ENCODE measurements at places on chromosomes 6 and 20.

DNA sequence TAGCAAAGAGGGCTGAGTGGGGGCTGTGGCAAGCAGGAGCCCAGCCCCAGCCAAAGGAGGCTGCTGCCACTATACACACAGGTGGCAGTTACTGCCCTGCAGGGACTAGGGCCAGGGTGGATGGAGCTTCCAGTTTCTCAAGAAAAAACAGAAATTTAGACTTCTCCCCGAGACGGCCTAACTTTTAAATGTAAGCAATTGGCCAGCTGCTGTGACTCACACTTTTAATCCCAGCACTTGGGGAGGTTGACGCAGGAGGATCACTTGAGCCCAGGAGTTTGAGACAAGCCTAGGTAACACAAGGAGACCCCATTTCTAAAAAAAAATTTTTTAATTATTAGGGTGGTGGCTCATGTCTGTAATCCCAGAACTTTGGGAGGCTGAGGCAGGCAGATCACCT lies 98.2 kb upstream of the NFATC2 start:
- DNase-seq: no peak

DNA sequence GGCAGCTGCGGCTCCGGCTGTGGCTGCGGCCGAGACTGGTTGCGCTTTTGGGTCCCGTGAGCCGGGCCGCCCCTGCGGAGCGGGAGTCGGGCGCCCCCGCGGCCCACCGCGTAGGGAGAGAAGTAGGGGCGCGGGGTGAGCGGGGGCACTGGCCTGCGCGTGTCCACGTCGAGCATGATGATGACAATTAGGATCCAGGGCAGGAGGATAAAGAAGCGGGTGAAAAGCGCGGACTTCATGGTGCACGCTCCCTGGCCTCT lies 739 bp downstream of the B3GAT2 start:
- no peak for DNase-seq

DNA sequence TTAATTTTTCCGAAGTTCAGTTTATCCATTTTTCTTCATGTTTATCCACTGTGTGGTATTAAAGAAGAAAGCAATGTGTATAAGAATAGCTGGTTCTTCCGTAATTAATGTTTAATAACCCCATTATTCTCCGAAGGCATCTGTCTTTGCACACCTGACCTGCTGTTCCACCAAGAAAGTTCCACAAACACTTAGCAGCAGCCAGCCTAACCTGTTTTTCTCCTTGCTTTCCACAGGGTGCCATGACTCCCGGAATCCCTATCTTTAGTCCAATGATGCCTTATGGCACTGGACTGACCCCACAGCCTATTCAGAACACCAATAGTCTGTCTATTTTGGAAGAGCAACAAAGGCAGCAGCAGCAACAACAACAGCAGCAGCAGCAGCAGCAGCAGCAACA lies 7.4 kb downstream of the TBP start:
- DNase-seq: no peak

- DNase-seq: peak; percentile 56
Measured at GRCh38 chr6:166958926-166959861, 2.8 kb upstream of the RNASET2 start.

- no peak for DNase-seq
Measured at GRCh38 chr6:154887051-154887450, 108.1 kb upstream of the TIAM2 start.

GRCh38 chr6:131954775-131955107 lies 3.6 kb upstream of the CCN2 start:
- no peak for DNase-seq

DNA sequence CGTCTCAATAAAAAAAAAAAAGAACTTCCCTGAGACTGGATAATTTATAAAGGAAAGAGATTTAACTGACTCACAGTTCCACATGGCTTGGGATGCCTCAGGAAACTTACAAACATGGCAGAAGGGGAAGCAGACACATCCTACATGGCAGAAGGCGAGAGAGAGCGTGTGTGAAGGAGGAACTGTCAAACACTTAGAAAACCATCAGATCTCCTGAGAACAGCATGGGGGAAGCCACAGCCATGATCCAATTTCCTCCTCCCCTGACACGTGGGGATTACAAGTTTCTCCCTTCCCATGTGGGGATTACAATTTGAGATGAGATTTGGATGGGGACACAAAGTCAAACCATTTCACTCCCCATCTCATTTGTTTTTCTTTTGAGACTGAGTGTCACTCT lies 46.6 kb upstream of the TFAP2C start:
- no peak for DNase-seq

DNA sequence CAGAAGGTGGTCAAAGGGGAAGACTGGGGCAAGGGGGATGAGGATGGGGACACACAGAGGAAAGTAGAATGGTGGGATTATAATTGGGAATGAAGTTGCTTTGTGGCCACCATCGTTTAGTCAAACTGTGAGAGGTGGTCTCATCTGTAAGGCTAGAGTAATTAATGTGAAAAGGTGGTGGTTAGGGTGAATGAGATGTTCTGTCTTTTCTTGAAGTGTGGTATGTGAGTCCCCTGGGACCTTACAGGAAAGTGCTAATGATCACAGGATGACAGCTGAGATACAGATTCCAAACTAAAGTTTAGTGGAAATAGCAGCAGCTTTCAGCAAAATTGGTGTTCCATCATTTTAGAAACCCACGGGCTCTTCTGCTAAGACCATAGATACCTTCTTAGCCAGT lies 10.7 kb downstream of the ZFAND3 start:
- DNase-seq: no peak

DNA sequence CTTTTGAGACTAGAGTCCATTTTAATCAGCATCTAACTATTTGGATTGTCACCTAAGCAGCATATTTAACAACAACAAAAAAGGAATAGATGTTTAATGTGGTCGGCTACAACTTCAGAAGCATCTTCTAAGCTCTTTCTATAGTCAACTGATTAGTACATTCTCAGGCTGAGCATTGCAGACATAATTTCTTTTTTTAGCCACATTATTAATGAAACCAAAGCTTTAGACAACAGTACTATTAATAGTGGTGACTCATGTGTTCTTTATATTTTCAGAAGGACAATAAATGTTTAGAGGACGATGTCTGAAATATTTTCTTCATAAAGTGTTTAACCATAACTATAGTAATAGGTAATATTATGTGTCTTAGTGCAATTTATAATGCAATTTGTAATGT lies 52.4 kb downstream of the TPD52L1 start:
- DNase-seq: no peak

DNA sequence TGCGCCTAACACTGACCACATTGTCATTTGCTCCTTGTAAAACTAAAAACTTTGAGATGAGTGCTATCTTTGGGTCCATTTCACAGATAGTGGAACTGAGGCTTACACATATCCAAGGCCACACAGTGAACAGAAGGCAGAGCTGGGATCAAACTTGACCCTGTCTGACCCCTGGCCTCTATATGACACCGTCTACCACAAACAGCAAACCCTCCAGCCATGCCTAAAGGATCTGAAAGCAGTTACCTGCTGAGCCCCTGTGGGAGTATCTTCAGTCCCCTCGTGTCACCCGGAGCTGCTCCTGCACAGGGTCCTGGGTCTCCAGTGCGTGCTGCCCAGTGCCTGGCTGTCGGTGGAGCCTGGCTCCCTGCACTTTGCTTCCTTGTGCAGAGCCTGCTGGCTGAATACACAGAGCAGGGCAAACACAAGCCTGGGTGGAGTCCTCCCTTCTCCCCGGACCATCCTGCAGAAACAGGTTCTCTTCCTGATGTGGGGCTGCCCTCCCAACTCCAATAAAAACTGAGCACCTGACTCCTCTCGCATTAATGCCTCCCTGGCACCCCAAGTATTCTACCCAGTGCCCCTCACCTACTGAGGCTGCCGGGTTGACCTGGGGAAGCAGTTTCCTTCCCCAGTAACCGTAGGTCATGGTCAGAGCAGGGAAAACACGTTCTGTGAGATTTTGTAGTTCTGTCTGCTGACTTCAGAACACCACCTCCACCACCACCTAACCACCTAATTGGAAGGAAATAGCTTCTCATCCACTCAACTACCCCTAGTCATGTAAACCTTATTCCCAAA lies at the start of gene BCAS1:
Gene BCAS1 (minus strand): TSS at position 408 of the 801 bp plus-strand sequence. CDS start 11,876 bp downstream, outside the sequence.
- no peak for DNase-seq

DNA sequence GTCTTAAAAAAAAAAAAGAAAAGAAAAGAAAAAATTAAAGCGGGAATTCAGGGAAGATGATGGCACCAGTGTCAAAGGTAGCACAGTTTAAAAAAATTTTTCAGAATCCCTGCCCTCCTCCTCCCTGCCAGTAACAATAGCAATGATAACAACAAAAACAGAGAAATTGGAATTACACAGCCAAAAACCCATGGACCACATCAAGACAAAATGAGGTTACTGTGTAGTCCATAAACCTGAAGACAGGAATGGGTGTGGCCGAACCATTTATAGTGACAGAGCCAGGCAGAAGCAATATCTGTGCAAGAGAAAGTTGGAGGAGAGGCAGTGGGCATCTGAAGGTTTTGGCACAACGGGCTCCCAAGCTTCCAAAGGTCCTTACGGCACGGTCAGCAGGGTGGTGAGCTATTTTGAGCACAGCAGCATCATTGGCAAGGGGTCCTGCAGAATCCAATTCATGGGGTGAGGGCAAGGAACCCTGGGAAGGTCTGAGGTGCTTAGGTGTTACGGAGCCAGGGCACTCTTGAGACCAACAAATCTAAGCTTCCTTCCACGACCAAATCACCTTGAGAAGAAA lies 202.3 kb downstream of the GMPR start:
- DNase-seq: no peak

DNA sequence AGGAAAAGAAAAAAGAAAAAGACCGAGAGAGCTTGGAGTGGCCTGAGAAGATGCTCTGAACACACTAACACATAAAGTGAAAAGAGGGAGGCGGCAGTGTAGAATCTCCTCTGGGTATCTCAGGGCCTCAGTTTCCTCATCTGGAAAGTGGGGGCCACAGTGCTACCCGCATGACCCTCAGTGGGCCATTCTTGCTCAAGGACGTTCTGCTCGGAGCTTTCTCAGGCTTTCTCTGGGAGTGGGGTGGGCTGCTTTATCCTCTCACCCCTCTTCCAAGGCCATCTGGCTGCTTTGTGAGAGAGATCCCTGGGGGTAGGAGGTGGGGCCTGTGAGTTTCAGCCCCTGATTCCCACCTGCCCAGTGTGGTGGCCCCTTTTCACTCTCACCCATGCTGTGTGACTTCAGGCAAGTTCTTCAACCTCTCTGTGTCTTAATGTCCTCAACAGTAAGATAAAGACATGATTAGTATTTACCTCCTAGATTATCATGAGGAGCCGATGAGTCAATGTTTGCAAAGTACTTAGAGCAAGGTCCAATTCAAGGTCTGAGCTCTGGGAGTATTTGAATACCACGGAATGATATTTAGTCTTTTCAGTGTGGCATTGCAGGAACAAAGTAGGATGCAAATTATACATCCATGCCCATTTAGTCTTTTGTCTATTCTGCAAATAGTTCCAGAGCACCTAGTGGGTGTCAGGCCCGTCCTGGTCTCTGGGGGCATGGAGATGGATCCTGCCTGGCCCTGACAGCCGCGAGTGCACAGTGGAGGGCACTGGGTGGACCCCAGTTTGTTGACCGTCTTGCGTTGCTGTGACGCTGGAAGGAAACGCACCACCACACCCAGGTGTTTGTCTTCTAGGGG lies 34.3 kb downstream of the SRC start:
- no peak for DNase-seq

- DNase-seq: no peak
Measured at GRCh38 chr20:45069261-45069660, 31.7 kb downstream of the KCNS1 start.

DNA sequence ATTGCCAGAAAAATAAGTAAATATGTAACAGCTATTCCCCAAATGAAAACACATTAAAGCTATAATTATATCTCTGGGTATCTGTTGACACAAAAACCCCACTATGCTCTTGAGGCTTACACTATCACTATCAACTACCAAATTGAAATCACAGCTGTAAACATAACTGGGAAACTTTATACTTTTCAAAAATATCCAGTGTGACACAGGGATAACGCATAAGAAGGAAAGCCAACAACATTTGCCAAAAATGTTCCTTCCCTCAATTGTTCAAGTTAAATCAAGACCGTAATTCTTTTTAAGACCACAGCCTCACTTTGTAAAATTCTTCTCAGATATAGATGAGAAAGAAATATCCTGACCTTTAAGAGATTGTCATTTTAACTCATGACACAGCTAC lies 3.1 kb downstream of the ZHX3 start:
- no peak for DNase-seq

- no peak for DNase-seq
Measured at GRCh38 chr20:9066191-9066590, 2.7 kb upstream of the PLCB4 start.

GRCh38 chr6:22598339-22598738 lies 29.0 kb downstream of the HDGFL1 start:
- DNase-seq: no peak
